ENCODE measurements at places on chromosomes 4 and X. TPM values are rescaled to one million over a fixed set of nuclear protein-coding genes. Genes with fewer than 3 reads are reported as not detected.

KCNIP4 gene
- not detected for polyA plus RNA-seq

S100G gene
- not detected for polyA plus RNA-seq

CLCN4 gene
- polyA plus RNA-seq = 5.1 TPM

PPP1R2C gene
- polyA plus RNA-seq = 54.8 TPM

SSX2B gene
- polyA plus RNA-seq = 42.6 TPM

SLC34A2 gene
- 10.0 TPM for polyA plus RNA-seq

SLC39A8 gene
- 5.3 TPM for polyA plus RNA-seq
